Kidney (tissue), 22 donors: ENCODE measurements at places on chromosomes 1 and 21. TPM values are rescaled to one million over a fixed set of nuclear protein-coding genes. Genes with fewer than 3 reads are reported as not detected.

- DNase-seq = peak; percentile 84
- H3K4me3 ChIP-seq = no peak overlapping the region
- H3K27me3 ChIP-seq = no peaks in the 10 kb centered on the region
- H3K4me1 ChIP-seq = peaks cover 6% of the 10 kb centered on the region
- H3K36me3 ChIP-seq = no peaks in the 10 kb centered on the region
- H3K27ac ChIP-seq = no peak overlapping the region
Observed at GRCh38 chr1:8439015-8439702, 121.2 kb downstream of the SLC45A1 start.

GRCh38 chr1:170790175-170790574 is 126.2 kb downstream of the PRRX1 start:
- H3K36me3 ChIP-seq = no peaks in the 10 kb centered on the region
- no peak overlapping the region for H3K27ac ChIP-seq
- DNase-seq = peak; percentile 13
- H3K4me3 ChIP-seq = no peak overlapping the region
- H3K4me1 ChIP-seq = no peaks in the 10 kb centered on the region

GRCh38 chr1:235854347-235854746 is 12.4 kb downstream of the LYST start:
- no peak for DNase-seq
- no peak overlapping the region for H3K27ac ChIP-seq
- no peaks in the 10 kb centered on the region for H3K4me1 ChIP-seq
- H3K36me3 ChIP-seq = no peaks in the 10 kb centered on the region
- no peak overlapping the region for H3K4me3 ChIP-seq

DNA sequence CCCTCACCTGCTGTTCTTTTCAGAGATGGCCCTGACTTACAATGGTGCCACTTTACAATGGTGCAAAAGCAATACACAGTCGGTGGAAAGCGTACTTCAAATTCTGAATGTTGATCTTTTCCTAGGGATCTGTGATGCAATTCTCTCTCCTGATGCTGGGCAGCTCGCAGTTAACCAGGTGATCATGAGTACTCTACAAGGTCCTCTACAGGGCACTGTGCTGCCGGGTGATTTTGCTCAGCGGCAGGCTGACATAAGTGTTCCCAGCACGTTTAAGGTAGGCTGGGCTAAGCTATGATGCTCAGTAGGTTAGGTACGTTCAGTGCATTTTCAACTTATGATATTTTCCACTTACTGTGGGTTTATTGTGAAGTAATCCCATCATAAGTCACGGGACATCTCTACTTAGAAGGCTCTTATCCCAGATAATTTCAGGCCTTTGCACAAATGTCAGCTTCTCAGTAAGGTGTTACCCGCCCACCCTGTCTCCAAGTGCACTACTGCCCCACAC is 126.5 kb downstream of the KCNN3 start:
- no peaks in the 10 kb centered on the region for H3K27me3 ChIP-seq
- no peak overlapping the region for H3K27ac ChIP-seq
- no peak overlapping the region for H3K4me3 ChIP-seq
- peak; percentile 38 for DNase-seq
- H3K36me3 ChIP-seq = no peaks in the 10 kb centered on the region

GRCh38 chr1:159088050-159088449 is 11.5 kb upstream of the AIM2 start:
- DNase-seq = no peak

DNA sequence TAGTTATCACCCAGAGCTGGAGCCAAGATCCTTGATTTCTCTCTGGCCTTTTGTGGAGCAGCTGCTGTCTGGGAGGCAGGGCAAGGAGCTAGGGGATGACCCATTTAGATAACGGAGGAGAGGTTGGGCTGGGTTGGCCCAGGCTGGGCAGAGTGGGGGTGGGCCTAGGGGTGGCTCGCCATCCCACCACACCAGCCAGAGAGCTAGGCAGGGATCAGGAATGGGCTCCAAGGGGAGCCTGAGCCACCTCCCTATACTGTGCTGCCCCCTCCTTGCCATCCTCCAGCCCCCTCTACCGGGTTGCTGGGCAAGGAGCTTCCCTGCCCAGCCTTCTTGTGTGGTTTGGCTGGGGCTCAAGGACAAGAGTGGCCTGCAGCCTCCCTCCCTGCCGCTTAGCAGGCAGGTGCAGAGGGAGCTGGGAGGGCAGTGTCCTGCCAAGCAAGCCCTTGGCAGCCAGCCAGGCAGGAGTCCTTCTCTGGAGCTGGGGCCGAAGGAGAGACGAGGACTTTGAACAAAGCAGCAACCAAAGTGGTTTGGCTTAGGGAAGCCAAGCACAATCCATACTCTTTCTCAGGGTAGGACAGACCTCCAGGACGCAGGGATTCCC is 4.1 kb downstream of the NUAK2 start:
- DNase-seq = peak; percentile 81
- no peaks in the 10 kb centered on the region for H3K36me3 ChIP-seq
- H3K27ac ChIP-seq = peak overlapping the region; percentile 80
- H3K4me1 ChIP-seq = peaks cover 54% of the 10 kb centered on the region
- H3K27me3 ChIP-seq = no peaks in the 10 kb centered on the region

DNA sequence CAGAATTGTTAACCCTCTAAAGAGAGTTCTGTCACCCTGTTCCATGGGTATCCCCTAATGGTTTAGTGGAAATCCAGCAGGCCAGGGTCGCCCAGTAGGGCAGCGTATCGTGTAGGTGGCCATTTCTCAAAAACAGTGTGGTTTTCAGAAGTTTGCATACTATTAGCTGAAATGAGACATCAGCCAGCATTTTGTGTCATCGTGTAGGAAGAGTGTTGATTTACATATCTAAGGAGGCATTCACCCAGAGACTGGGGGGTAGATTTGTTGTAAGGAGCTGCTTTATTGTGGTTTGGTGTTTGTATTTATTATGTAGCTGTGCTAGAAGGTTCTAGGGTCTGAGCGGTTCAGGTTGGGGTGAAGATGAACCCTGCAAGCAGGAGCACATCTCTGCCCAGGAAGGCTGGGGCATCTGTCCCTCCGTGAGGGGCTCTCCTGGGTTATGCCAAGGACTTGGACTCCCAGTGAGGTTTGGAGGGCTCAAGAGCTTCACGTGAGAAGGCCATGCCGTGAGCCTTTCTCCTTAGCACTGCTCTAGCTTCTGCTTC is 174.4 kb downstream of the PGBD5 start:
- H3K4me3 ChIP-seq = no peak overlapping the region
- peaks cover 9% of the 10 kb centered on the region for H3K36me3 ChIP-seq
- no peak for DNase-seq
- H3K27ac ChIP-seq = no peak overlapping the region
- H3K27me3 ChIP-seq = no peaks in the 10 kb centered on the region

Gene UTS2
- polyA plus RNA-seq = not detected

Gene ATP6V0B
- 636 TPM for polyA plus RNA-seq

Gene LMOD1
- 9.5 TPM for polyA plus RNA-seq

Gene ENO1
- 1,321 TPM for polyA plus RNA-seq
